Suppressor macrophage treated with lipopolysaccharide for 1 hour (primary cell): ENCODE measurements at places on chromosomes 12 and 14.

- no peak for DNase-seq
These were observed 72.8 kb downstream of the ANKS1B start for GRCh38 chr12:99911967-99912366.

DNA sequence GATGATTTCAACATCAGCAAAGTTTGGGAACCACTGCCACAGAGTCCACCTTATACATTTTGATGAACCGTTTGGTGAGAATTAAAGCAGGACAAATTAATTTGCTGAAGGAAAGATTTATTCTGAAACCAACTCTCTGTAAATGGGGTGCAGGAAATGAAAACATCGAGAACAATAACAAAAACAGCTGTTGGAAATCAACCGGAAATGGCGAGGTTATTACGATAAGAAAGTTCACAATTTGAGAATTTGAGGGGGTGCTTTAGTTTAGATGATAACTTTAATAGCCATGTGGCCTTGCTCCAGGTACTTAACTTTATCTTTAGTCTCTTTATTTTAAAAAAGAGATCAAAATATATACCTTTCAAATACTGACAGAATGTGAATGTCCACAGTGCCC is 56.7 kb downstream of the KCNJ8 start:
- no peak for DNase-seq

DNA sequence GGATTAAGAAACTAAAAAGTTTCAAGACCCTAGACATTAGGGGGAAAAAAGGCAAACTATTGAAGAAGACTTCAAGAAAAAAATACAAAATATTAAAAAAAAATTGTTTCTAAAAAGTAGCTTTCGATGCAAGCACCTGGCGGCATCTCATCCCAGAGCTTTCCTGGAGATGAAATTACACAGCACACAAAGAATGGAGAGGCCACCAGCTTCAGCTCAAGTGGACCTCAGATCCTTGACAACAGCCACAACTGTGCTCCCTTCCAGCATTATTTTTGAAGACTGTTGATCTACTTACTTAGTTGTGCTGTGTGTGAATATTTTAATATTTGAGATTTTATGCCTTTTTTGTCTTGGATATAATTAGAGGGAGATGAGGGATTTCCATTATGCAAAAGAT is 479.0 kb downstream of the GLT1D1 start:
- no peak for DNase-seq

- peak; percentile 89 for DNase-seq
These were observed 10.2 kb downstream of the CD69 start for GRCh38 chr12:9750276-9751203.

GRCh38 chr12:17016116-17016864 is 410.3 kb upstream of the LMO3 start:
- DNase-seq: no peak
